GM03348 (cell line): ENCODE measurements at places on chromosomes 12 and 14.

GRCh38 chr14:74634481-74634880 is 22.4 kb upstream of the LTBP2 start:
- DNase-seq = peak; percentile 65

GRCh38 chr12:28909291-28909690 is 239.8 kb upstream of the FAR2 start:
- peak; percentile 31 for DNase-seq

DNA sequence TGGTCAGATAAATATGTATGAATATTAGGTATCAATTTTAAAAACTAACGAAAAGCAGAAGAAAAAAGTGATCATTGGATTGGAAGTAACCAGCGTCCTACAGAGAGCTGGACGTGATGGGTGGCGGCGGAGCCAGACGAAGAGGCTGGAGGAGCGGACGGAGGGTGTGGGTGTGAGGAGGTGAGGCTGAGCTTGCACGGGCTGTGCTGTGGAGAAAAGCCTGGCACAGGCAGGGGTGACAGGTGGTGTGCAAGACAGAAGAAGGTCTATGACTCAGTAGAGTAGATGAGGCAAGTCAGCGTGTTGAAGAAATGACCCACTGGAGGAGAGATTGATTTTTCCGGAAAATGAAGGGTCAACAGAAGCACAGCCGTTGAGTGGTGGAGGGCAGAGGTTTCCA is 56.4 kb downstream of the FZD10 start:
- DNase-seq = no peak

- DNase-seq = no peak
These were observed 77.0 kb downstream of the SLC25A47 start for GRCh38 chr14:100400115-100400514.

- DNase-seq = no peak
These were observed 23.1 kb downstream of the ASB2 start for GRCh38 chr14:93953263-93953662.

- no peak for DNase-seq
These were observed 28.0 kb downstream of the SLC15A4 start for GRCh38 chr12:128795530-128796361.

DNA sequence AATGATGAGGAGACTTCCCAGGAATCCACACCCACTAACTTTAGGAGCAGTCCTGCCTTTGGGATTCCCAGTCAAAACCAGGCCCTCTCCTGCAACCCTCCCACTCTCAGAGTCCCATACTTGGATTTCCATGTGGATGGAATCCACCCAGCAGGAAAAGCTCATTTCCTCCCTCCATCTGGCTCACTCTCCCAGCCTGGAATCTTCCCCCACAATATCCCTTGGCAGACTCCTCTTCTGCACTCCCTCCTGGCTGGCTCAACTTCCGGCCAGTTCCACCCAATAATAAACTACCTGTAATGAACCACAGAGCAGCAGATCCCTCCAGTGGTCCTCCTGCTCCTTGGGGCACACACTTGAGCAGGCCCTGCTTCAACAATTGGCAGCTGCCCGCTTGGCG is 102.8 kb upstream of the EGLN3 start:
- DNase-seq = peak; percentile 13

DNA sequence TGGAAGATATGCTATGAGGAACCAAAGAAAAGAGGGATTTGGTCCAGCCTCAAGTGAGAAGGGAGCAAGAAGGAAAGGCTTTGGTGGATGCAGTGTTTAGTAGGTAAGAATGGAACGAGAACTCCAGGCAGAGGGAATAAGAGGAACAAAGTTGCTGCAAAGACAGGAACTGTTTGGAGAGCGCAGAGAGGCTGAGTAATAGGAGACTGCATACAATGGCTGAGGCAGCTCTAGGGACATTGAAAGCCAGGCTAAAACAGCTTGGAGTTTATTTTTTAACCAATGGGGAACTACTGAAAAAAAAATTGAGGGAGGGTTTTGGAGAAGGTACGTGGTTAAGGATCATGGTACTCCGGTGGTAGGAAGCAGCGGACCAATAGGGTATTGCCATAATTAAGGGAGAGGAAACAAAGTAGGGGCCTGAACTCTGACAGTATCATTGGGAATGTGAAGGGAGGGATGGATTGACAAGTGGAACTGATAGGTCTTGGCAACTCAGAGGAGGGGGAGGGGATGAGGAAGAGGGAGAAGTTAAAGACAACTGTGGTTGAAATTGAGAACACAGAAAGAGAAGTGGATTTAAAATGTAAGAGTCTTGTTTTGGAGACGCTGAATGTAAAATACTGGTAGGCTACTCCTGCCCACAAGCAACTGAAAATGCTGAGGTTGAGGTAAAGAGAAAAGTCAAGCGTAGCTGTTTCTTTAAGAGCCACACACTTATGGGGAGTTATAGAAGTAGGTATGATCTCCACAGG is 4.8 kb downstream of the ASCL4 start:
- no peak for DNase-seq

- no peak for DNase-seq
These were observed 55.4 kb upstream of the MED13L start for GRCh38 chr12:116332705-116333380.

DNA sequence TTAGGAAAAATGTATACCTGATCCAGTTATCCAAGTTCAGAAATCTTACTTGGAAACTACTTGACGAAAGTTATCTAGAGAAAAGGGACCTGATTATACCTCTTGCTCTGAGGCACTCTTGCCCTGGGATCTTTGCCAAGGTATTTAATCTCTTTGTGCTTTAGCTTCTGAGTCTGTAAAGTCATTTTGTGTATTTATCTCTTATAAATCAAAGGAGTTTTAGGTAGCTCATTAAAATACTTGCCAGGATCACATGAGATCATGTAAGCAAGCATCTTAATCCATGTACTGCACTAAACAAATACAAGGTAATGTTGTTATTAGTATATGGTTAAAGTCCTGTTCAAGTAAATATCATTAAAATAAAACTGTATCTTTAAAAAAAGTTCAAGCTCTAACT is 147.5 kb downstream of the IPO8 start:
- DNase-seq = no peak

GRCh38 chr14:95700221-95700976 is 13.5 kb downstream of the TCL1A start:
- no peak for DNase-seq

- DNase-seq = peak; percentile 69
These were observed 158.8 kb downstream of the RPAP3 start for GRCh38 chr12:47547077-47547476.

- no peak for DNase-seq
These were observed 280.7 kb upstream of the SOX5 start for GRCh38 chr12:24230061-24230701.

GRCh38 chr12:100173111-100173510 is 27.5 kb upstream of the ACTR6 start:
- DNase-seq = no peak

DNA sequence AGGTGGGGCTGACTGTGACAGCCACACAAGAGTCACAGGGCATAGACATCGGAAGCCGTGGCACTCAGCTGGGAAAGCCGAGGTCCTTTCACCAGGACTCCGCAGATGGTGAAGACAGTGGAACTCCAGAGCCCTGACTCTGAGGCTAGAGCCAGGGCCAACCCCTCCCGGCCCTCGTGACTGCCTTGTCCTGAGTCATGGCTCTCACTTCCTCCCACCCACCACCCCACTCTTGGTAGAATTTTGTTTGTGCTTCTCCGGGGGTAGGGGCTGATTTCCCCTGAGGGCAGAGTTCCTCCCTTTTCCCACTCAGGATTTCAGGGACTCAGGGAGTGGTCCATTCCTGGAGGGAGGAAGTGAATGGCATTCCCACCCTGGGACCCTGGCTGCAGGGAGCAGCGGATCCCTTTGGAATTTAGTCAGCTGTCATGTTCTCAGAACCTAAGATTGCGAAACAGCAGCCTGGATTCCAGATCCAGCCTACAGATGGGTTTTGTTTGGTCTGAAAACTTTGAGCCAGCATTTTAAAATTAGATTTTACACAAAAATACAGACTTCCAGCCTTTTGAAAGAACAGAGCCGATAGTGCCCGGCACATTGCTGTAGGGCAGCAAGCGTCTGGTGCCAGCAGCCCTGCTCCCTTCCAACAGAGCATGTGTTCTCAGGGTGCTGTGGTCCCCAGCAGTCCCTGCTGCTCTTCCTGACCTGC is 50.7 kb downstream of the TPCN1 start:
- DNase-seq = peak; percentile 96

GRCh38 chr14:103155010-103155409 is 31.7 kb downstream of the TNFAIP2 start:
- peak; percentile 85 for DNase-seq

GRCh38 chr12:50788561-50788960 is 24.7 kb downstream of the ATF1 start:
- peak; percentile 9 for DNase-seq

GRCh38 chr12:113002155-113002554 is 23.8 kb downstream of the OAS2 start:
- DNase-seq = no peak

DNA sequence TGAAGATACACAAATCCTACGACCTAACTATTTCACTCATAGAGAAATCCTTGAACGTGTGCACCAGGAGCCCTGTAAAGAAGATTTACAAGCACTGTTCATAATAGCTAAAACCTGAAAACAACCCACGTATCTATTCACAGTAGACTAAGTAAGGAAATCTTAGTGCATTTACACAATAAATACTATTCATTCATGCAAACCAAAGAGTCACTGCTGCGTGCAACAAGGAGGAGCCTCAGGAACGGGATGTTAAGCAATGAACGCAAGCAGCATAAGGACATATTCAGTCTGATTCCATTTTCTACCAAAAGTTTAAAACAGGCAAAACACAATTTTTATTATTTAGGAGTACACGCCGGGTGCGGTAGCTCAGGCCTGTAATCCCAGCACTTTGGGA is 176.6 kb downstream of the TTC7B start:
- no peak for DNase-seq

- no peak for DNase-seq
These were observed 646.1 kb upstream of the TMEM132C start for GRCh38 chr12:127620735-127621355.

DNA sequence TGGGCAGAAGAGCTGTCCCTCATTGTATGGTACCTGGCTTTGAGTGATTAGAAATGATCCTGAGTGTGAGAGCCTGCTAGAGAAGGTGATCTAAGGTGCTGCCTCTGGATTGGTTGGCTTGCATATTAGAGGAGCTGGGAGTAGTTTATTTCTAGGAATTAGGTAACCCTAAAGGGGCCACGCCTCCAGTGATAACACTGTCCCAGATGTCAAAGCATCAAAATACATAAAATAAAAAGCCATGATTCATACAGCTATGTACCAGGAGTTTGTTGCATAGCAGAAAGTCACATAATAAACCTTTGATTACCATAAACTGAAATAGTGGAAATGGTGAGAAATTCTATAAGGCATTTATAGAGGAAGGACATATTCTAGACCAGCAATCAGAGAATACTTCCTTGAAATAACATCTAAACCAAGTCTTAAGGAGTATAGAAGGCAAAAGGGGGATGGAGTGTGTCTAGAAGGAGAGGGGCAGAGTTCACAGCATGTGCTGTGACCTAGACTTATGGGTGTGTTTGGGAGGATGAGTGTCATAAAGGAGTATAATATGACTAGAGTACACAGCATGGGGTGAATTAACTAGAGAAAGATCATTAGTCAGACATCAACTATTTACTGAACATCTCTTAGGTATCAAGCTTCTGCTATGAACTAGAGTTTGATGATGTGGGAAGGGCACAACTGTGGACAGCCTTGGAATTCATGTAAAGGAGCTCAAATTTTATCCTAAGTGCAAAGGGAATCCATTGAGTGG is 686.4 kb downstream of the GALC start:
- no peak for DNase-seq

DNA sequence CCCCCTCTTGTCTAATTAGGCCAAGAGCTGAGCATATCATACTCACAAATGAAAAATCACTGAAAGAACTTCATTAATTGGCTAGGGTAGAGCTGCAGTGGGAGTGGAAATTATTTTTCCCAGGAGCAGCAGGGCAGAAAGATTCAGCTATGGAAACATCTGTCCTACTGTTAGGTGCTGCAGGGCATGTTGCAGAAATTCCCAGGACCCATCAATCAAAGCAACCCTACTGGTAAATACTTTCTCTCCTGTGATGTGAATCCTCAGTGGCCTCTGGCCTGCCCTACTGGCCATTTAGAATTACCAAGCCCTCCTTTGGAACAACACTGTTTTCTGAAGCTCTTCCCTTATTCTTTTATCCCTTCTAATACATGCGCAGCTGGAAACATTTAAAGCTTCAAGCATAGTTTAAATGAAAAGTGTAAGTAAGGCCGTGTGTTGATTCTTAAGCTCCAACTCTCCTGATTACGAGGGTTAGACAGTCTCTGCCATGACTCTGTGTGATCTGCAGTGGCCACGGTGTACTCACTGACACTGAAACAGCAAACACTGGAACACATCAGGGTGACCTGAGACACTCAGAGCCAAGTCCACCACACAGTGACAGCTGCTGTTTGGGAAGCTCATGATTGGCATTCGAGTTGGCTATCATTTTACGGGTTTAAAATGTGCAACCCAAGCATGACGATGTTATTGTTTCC is 62.6 kb upstream of the TMCC3 start:
- DNase-seq = no peak

DNA sequence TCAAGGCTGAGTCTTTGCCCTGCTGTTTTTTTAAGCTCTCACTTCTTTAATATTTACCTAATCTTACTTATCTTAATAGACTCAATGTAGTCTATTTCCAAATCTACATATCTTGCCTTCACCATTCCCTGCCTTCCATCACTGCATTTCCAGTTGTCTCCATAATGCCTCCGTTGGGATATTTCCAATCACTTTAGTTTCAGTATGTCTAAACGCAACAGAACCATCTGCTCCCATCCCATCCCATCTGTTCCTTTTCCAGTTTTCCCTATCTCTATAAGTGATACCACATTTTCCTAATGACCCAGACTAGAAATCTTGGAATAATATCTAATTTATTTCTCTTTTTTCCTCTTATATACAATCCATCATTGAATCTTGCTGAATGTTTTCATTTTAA is 15.1 kb upstream of the CCDC198 start:
- no peak for DNase-seq

- no peak for DNase-seq
These were observed 49.4 kb downstream of the ABCC9 start for GRCh38 chr12:21891751-21892217.

- no peak for DNase-seq
These were observed 202.7 kb upstream of the GARIN6 start for GRCh38 chr12:99444859-99445316.

DNA sequence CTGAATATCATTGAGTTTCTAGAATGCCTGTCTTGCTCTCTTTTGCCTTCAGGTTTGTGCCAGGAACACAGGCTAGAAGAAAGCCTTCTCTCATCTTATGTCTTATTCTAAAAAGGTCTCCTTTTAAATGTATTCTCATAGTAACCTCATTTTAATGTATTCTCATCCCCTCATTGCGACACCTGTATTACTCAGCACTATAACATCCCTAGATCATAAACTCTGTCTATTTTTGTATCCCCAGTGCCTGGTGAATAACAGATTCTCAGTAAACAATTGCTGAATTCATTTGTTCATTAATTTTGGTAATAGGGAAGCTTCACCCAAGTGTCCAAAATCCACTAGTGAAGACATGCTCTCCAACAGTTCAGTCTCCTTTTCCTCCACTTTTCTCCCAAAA is 8.8 kb upstream of the LRRK2 start:
- no peak for DNase-seq

DNA sequence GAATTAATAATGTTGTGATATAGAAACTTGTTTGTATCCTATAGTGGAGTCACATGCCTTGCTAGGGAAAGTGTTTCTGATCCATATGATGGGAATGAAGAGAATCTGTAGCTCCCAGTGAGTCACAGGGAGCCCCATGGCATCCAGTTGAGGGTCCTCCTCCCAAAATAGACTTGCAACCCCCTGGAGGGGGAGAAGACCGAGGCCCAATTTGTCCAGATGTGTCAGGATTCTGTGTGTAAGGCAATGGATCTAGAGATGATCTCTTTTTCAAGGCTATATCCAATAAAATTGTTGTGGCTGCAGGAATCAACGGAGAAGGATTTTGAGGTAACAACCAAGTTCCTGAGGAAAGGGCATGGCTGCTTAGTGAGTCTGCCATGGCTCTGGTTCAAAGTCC is 121.8 kb downstream of the BCL11B start:
- DNase-seq = no peak
